ENCODE measurements at places on chromosomes 2 and 18.

- no peak for DNase-seq
Observed at GRCh38 chr18:23837591-23837990, 148.3 kb downstream of the LAMA3 start.

- DNase-seq, result no peak
Observed at GRCh38 chr18:77161961-77162360, 29.4 kb upstream of the MBP start.

DNA sequence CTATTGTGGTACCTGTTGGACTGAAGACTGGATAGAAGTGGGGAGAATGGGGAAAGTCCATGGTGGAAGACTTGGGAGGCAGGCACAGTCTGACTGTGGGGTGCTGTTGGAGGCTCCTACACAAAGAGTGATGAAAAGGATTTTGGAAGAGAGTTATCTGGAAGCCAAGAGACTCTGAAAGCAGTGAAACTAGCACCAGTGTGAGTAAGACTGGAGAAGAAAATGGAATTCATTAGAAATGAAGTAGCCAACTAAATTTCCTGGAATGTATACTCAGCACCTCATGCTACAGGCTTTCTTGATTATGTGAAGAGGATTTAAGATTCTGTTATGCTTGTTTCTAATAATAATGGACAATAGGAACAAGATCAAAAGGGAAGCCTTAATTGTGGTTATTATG is 27.7 kb downstream of the ELP2 start:
- no peak for DNase-seq

- no peak for DNase-seq
Observed at GRCh38 chr2:241110607-241111439, 8.7 kb upstream of the MTERF4 start.

DNA sequence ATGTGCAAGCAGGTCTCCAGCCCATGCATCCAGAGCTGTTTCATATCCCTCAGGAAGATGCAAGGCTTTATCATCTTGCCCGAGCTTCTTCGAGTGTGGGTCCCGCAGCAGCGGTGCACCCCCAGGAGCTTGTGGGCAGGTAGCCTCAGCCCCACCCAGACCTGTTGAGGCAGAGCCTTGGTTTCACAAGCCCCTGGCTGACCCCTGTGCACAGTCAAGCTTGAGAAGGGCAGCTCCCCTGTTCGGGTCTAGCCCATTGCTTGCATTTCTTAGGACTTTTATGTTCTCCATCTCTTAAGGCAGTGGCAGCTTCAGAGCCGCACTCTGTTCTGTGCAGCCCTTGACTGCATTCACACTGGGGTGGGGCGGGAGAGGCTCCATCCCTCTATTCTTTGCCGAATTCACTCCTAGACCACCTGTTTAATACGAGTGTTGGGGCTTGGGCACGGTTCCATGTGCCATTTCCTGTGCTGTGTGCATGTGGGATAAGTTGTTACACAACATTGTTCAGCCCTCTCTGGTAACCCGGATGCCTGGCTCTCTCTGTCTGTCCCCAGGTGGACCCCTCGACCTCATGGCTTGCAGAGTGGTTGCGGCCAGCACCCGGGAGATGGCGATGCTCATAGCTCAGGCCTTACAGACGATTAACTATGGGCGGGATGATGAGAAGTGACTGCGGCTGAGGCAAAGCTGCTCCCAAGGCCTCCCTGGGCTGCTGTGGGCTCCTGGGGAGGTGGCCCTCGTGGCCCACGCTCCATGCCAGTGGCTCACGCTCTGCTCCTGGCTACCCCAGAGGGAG is 48.7 kb downstream of the IMPA2 start:
- DNase-seq, result no peak

- no peak for DNase-seq
Observed at GRCh38 chr2:190216829-190217228, 102.8 kb downstream of the HIBCH start.

DNA sequence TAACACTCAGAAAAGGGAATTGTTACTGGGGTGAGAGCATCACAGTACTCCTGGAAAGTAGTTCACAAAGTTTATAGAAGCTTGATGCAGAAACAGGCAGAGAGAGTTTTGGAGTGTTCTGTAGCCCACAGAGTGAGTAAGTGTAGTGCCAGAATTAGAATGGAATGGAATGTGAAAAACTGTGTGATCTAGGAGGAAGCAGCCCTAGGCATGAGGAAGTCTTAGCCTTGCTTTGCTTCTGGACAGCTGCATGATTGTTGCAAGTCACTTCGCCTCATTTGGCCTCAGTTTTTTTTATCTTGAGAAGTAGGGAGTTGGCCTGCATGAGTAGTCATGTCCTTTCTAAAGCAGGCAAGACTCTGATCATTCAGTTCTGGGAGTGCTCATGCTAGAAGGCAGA is 10.9 kb downstream of the SERPINB12 start:
- DNase-seq, result no peak

- DNase-seq, result no peak
Observed at GRCh38 chr2:152718909-152719645, 657 bp downstream of the ARL6IP6 start.

GRCh38 chr2:59900728-59901452 is 652.6 kb downstream of the BCL11A start:
- no peak for DNase-seq

DNA sequence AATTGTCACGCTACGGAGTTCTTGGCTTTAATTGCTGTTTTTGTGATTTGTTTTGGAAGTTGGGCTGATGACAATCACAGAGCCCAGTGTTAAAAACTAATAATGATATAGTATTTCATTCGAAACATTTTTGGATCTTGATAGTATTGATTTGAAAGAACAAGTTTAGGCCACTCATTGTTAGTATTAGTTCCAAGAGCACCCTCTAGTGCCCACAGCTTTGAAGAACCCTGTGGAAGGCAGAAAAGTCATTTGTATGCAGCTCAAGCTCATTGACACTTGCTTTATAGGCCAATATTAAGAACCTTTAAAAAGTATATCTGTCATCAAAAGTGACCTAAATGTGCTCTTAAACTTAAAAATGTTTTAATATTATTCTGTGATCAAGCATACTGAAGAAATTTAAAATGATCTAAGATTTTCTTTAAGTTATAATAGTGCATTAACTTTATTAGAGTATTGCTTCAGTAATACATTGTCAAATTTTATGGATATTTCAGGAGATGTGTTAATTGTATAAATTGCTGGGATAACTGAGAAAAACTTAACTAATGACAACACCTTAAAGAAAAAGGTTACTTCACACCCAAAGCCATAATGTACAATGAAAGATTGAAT is 191.0 kb downstream of the GRB14 start:
- DNase-seq, result no peak

- no peak for DNase-seq
Observed at GRCh38 chr2:137178951-137179377, 413.6 kb downstream of the THSD7B start.

- DNase-seq, result no peak
Observed at GRCh38 chr18:36321658-36322407, 24.3 kb downstream of the FHOD3 start.

- no peak for DNase-seq
Observed at GRCh38 chr2:218999021-218999880, 6.0 kb upstream of the CRYBA2 start.

DNA sequence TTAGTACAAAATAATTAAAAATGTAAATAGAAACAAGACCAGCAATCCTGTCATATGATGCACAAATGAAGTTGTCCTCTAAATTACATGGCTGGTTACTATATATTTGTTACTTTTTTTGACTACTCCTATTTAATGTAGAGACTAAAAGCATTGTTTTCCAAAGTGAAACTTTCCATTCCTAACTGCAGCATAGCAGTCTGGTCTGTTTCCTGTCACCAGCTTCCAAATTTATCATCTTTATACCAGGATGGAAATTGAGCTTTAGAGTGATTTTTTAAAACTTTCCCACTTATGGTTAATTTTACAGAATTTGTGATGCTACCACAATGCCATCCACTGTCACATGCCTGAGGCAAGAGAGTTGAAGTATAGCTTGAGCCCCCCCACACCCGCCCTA is 33.5 kb upstream of the RAB27B start:
- no peak for DNase-seq

GRCh38 chr18:25561918-25562317 is 210.0 kb upstream of the ZNF521 start:
- no peak for DNase-seq

Data from stimulated activated naive CD4-positive, alpha-beta T cell treated with Interleukin-2 at 50 U/mL for 16 hours (primary cell).